GM04504 (cell line): ENCODE measurements at places on chromosomes 2 and 18.

DNA sequence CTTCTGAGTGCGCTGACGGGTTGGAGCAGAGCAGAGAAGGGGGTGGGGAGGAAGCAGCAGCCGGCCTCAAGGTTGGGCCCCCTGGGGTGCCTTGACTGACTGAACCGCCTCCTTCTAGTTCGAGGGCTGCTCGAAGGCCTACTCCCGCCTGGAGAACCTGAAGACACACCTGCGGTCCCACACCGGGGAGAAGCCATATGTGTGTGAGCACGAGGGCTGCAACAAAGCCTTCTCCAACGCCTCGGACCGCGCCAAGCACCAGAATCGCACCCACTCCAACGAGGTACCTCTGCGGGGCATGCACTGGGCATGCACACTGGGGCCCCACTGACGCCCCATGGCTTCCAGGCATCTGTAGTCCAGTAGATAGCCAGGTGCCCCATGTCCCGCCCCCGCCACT is 246.9 kb downstream of the GLI2 start:
- no peak for DNase-seq

- no peak for DNase-seq
Observed at GRCh38 chr2:28980368-28981015, 606 bp upstream of the TOGARAM2 start.

- DNase-seq, result peak; percentile 55
Observed at GRCh38 chr2:63792530-63792929, 49.2 kb upstream of the UGP2 start.

GRCh38 chr18:27109451-27109850 is 75.7 kb downstream of the CHST9 start:
- no peak for DNase-seq

DNA sequence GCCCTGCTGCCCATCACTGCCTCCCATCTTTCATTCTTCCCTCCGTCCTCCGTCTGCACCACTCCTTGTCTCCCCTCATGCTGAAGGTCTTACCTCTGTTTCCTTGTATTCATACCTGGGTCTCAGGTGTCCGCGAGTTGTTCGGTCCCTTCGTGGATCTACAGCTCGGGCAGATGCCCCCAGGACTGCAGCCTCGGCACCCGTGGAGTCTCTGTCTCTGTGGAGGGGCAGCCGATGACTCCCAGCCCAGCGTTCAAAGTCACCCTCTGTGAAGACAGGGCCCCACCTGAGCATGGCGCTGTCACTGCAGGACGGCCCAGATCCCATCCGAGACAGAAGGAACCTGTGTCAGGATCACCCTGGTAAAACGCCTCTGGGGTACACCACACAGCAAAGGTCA is 480.0 kb upstream of the SALL3 start:
- DNase-seq, result no peak
